Left cardiac atrium (tissue), 4 donors: ENCODE measurements at places on chromosomes 5 and 9. TPM values are rescaled to one million over a fixed set of nuclear protein-coding genes. Genes with fewer than 3 reads are reported as not detected.

The UBAP2 gene
- 21.7 TPM for total RNA-seq

The BHMT2 gene
- 21.5 TPM for total RNA-seq

The FBP2 gene
- total RNA-seq: 0.62 TPM

The OTP gene
- not detected for total RNA-seq

The IL9 gene
- not detected for total RNA-seq

The TNC gene
- 54.5 TPM for total RNA-seq

The PCDHGB3 gene
- 3.9 TPM for total RNA-seq

The CER1 gene
- total RNA-seq: not detected

The RNF130 gene
- total RNA-seq: 45.6 TPM

The SLC12A7 gene
- 54.1 TPM for total RNA-seq

The IFNA6 gene
- not detected for total RNA-seq

The CBY3 gene
- total RNA-seq: not detected

The MGAT4B gene
- 66.5 TPM for total RNA-seq

The C8G gene
- 3.5 TPM for total RNA-seq

The PCDHA1 gene
- total RNA-seq: not detected

The ABLIM3 gene
- total RNA-seq: 106 TPM

The DRD1 gene
- 0.55 TPM for total RNA-seq

The SEMA5A gene
- 19.7 TPM for total RNA-seq

The ZNF483 gene
- 7.4 TPM for total RNA-seq

The NMUR2 gene
- 0.21 TPM for total RNA-seq

The FOXI1 gene
- total RNA-seq: not detected

The PCDHB15 gene
- total RNA-seq: 4.5 TPM

The ZBED3 gene
- 10.0 TPM for total RNA-seq

The FST gene
- 10.5 TPM for total RNA-seq

The GZMA gene
- total RNA-seq: 0.37 TPM
